K562 (cell line): ENCODE measurements at places on chromosomes 7 and 10. TPM values are rescaled to one million over a fixed set of nuclear protein-coding genes. Genes with fewer than 3 reads are reported as not detected.

- H3K27ac ChIP-seq: no peak overlapping the region
- peaks cover 6% of the 10 kb centered on the region; the same call in 1 of the 2 replicates for H3K4me1 ChIP-seq
- H3K4me3 ChIP-seq: no peak overlapping the region
- H3K27me3 ChIP-seq: no peaks in the 10 kb centered on the region
Measured at GRCh38 chr10:7302392-7302906, 108.4 kb downstream of the SFMBT2 start.

Gene BPGM
- total RNA-seq: 14.1 and 15.7 TPM in 2 replicates

DNA sequence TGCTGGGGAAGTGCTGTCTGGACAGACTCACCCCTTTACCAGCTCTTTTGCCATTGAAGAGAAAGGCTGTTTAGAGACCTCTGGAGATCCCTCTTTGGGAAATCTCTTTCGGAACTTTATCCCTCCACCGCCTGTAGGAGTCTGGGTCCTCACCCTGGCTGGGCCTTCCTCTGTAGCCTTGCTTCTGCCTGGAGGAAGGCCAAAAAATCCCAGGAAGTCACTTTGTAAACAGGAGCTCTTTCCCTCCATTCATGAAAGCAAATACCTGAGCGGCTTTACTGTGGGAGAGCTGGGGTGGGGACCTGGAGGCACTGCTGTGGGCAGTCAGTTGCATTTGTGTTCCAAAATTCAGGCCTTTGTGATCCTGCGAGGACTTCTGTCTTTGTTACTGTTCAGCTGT lies 126.2 kb downstream of the KLF6 start:
- peaks cover 6% of the 10 kb centered on the region; the same call in 1 of the 2 replicates for H3K4me1 ChIP-seq

DNA sequence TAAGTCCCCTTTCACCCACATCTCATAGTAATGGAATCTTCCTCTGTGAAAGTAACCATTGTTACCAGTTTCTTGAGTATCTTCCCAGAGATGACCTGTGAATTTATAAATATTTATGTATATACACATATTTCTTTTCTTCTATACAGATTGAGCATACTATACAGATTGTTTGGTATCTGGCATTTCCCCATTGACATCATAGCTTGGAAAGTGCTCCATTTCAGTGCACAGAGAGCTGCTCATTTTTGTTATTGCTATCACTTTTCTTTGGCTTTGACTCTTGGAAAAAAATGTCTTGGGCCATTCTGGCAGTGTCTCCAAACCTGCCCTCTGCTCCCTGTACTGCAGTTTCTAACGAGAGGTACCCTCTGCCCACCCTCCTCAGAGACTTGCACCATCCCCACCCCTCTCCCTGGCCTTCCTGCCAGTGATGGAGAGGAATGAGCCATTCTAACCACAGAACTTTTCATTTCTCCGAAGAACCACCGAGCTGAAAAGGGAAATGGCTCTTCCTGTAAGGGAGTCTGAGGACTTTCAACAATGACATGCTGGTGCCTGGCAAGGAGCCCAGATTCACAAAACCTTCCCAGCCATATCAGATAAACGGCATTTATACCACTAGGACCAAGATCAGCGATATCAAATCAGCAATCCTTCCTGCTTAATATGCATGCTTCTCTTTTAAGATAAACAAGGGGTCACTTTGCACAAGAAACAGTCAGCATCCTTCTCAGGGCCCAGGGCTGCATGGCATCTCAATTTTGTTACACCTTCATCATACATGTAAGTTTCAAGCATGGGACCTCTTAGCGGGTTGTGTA lies 19.7 kb upstream of the CCSER2 start:
- no peak overlapping the region for H3K4me3 ChIP-seq
- H3K36me3 ChIP-seq: no peaks in the 10 kb centered on the region
- DNase-seq: peak; percentile 29
- H3K27me3 ChIP-seq: no peaks in the 10 kb centered on the region

Gene NPFFR1
- not detected in 2 replicates for total RNA-seq

Gene ACBD5
- total RNA-seq: 8.4 and 8.7 TPM in 2 replicates

DNA sequence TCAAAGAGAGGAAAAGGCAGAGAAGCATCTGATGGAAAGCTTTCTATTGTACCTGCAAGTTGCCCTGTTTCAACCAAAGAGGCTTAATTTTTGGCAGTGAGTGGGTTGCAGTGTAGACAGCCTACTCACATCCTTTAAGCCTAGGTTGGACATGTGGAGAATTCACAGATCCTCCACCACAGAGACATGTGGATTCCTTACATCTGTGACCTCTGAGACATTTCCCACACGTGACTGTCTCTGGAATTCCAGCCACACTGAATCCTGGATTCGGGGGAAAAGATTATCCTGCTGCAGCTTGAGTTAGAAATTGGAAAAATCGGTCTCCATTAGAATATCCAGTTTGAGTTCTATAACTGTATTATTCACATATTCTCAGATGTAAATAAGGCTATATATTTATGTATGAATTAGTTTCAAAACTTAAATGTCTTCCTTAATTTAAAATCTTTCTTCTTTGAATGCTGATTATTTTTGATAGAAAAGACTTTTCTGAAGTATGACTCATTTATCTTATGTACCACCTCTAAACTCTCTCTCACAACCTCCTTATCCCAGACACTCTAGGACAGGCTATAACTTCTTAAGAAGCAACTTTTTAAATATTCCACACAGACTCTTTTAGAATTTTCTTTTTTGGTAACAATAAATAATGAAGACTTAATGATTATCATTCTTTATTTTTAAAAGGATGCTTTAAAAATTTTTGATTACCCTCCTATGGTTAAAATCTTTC lies 123.3 kb downstream of the TWIST1 start:
- no peak overlapping the region for H3K4me3 ChIP-seq
- no peaks in the 10 kb centered on the region for H3K27me3 ChIP-seq
- no peak for DNase-seq

Gene GNGT1
- total RNA-seq: 0.78 and 0.83 TPM in 2 replicates

- H3K4me3 ChIP-seq: no peak overlapping the region
- no peaks in the 10 kb centered on the region for H3K4me1 ChIP-seq
- DNase-seq: no peak
- no peaks in the 10 kb centered on the region for H3K36me3 ChIP-seq
- H3K27me3 ChIP-seq: peaks cover 2% of the 10 kb centered on the region; the same call in 1 of the 3 replicates
Measured at GRCh38 chr10:124127965-124128810, 34.8 kb upstream of the CHST15 start.

- no peaks in the 10 kb centered on the region for H3K36me3 ChIP-seq
- DNase-seq: no peak
- H3K27ac ChIP-seq: no peak overlapping the region
- H3K4me1 ChIP-seq: no peaks in the 10 kb centered on the region
- no peak overlapping the region for H3K4me3 ChIP-seq
Measured at GRCh38 chr7:69177461-69177861, 420.8 kb upstream of the AUTS2 start.

GRCh38 chr7:23371654-23372053 lies 72.5 kb downstream of the MALSU1 start:
- DNase-seq: no peak
- H3K4me3 ChIP-seq: no peak overlapping the region
- H3K4me1 ChIP-seq: peaks cover 8% of the 10 kb centered on the region; the same call in 2 of the 3 replicates
- H3K27me3 ChIP-seq: no peaks in the 10 kb centered on the region

DNA sequence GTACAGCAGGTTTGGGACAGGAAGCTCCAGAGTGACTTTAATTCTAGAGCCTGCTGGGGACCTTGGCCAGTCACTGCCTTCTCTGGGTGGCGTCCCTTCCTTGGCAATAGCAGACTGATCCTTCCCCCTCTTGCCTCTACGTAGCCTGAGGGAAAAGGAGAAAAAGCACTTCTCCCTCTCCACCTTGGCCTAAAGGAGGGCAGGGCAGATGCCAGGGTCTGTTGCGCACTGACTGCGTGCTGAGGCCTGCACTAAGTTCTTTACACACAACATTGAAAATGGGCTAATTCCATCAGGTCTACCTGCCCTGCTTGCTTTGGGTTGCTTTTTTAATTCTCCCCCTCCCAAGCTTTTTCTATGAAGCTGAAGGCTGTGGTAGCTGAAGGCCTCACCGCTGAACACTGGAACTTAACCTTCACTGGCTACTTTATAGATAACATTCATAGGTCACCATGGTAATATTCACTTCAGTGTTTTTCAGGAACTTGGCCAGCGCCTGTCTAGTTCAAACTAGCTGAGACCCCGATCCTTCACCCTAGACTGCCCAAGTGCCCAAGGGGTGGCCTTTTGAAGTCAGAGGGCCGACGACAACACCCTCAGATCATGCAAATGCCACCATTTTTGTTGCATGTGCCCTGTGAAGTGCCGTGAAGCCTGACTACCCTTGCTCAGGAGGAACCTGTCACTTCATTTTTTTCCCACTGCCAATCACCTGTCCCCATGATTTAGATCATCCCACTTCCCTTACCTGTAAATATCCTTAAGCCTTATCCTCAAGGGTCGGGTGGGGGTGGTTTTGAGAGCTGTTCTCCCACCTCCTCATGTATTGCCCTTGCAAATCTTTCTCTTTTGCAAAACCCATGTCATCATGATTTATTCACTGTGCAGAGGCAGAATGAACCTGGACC lies 28.7 kb downstream of the PRF1 start:
- H3K27ac ChIP-seq: no peak overlapping the region
- H3K27me3 ChIP-seq: no peaks in the 10 kb centered on the region
- no peak overlapping the region for H3K4me3 ChIP-seq
- H3K4me1 ChIP-seq: peaks cover 46% of the 10 kb centered on the region
- no peaks in the 10 kb centered on the region for H3K36me3 ChIP-seq
- no peak for DNase-seq

GRCh38 chr10:59243611-59244195 lies 67.3 kb downstream of the PHYHIPL start:
- no peaks in the 10 kb centered on the region for H3K27me3 ChIP-seq
- no peak for DNase-seq
- no peak overlapping the region for H3K4me3 ChIP-seq
- H3K27ac ChIP-seq: no peak overlapping the region

DNA sequence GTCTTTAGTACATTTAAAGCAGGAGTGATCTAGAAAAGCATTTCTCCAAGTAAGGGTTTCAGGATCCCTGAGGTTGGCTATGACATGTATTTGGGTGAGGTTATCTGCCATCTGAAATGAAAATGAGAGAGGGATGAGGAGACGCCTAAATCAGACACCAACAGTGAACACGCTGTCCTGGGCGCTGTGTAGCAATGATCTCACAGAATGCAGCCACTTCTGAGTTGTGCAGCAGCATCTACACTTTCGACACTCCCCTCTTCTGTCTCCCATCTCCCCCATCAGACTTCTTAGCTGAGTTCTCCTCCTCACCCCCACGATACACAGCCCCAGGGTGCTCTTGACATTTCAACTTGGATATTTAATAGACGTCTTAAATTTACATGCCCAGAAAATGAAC lies 95.4 kb downstream of the SVIL start:
- no peak overlapping the region for H3K27ac ChIP-seq
- no peak overlapping the region for H3K4me3 ChIP-seq
- no peaks in the 10 kb centered on the region for H3K36me3 ChIP-seq
- no peaks in the 10 kb centered on the region; the same call in 2 of the 3 replicates for H3K4me1 ChIP-seq
- H3K27me3 ChIP-seq: peaks cover 7% of the 10 kb centered on the region; the same call in 1 of the 3 replicates

Gene TRIM50
- 0.11 TPM in 1 of 2 replicates, not detected in the other for total RNA-seq

Gene NEUROD6
- not detected in 2 replicates for total RNA-seq
